ENCODE measurements at places on chromosomes 12 and 14. TPM values are rescaled to one million over a fixed set of nuclear protein-coding genes. Genes with fewer than 3 reads are reported as not detected.

Gene RASSF9
- polyA plus RNA-seq, result not detected

Gene HOXC4
- polyA plus RNA-seq, result 0.92 TPM

Gene CEBPE
- polyA plus RNA-seq, result not detected

Gene A2M
- polyA plus RNA-seq, result 1.3 TPM

Gene THTPA
- polyA plus RNA-seq, result 19.5 TPM

Gene DNAAF2
- 17.2 TPM for polyA plus RNA-seq

Gene NR1H4
- not detected for polyA plus RNA-seq

GRCh38 chr14:101451166-101451565 is 110.1 kb upstream of the DIO3 start:
- H3K4me3 ChIP-seq, result no peak overlapping the region
- no peak overlapping the region for H3K27ac ChIP-seq
- H3K4me1 ChIP-seq, result peaks cover under 1% of the 10 kb centered on the region
- H3K36me3 ChIP-seq, result no peaks in the 10 kb centered on the region

DNA sequence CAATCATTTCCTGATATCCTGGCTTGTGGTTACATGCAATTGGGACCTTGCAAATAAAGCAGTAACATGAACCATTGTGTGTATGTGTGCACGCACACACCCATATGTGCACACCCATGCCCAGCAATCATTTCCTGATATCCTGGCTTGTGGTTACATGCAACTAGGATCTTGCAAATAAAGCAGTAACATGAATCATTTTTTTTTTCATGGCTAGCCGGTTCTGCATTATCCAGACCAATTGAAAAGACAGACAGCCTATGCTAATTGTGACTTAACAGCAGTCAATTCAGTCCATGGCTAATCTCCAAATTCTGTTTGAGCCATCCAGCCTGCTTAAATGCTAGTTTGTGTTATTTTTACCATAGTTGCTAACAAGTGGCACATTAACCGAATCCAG is 134.3 kb downstream of the TTC7B start:
- DNase-seq, result no peak
- H3K27me3 ChIP-seq, result peaks cover under 1% of the 10 kb centered on the region
- H3K36me3 ChIP-seq, result no peaks in the 10 kb centered on the region
- no peak overlapping the region for H3K27ac ChIP-seq
- H3K4me3 ChIP-seq, result no peak overlapping the region

DNA sequence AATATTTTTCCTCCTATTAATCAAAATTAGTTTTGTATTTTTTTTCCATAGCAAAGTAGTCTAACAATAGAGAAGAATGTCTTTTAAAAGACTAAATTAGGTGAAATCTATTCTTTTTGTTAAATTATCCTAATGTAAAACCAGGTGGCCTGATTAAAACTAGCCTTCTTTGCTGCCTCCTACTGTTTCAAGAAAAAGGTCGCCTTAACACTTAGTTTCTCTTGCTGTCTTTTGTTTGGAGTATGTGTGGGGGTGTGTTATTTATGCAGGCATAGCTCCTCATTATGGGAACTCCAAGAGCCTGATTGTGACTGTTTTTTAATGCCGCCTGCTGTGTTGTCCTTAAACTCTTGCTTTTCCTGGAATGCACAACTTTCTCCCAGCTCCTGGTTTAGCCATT is 855.3 kb downstream of the DIO2 start:
- no peak overlapping the region for H3K4me3 ChIP-seq
- H3K27me3 ChIP-seq, result peaks cover 2% of the 10 kb centered on the region
- H3K4me1 ChIP-seq, result no peaks in the 10 kb centered on the region
- H3K36me3 ChIP-seq, result no peaks in the 10 kb centered on the region

DNA sequence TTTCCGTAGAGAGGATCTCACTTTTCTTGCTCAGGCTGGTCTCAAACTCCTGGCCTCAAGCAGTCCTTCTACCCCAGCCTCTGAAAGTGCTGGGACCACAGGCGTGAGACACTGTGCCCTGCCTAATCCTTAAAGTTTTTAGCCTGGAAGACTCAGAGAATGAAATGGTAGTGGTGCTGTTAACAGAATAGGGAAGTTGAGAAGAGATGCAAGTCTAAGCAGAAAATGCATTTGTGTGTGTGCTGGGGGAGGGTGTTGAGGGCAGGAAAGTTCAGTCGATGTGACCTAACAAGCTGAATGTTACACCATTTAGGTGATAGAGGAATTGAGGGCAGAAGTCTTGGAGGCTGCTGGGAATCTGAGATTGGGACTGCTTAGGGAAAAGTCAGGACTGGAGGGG is 6.9 kb upstream of the TUBA1A start:
- no peak for DNase-seq
- peaks cover under 1% of the 10 kb centered on the region for H3K4me1 ChIP-seq
- H3K4me3 ChIP-seq, result no peak overlapping the region
- peaks cover 5% of the 10 kb centered on the region for H3K27me3 ChIP-seq
- H3K27ac ChIP-seq, result no peak overlapping the region
- peaks cover 4% of the 10 kb centered on the region for H3K36me3 ChIP-seq

GRCh38 chr12:96570579-96570978 is 81.2 kb downstream of the CFAP54 start:
- peaks cover 9% of the 10 kb centered on the region for H3K27me3 ChIP-seq
- H3K4me1 ChIP-seq, result no peaks in the 10 kb centered on the region
- no peaks in the 10 kb centered on the region for H3K36me3 ChIP-seq
- no peak for DNase-seq
- H3K27ac ChIP-seq, result no peak overlapping the region

DNA sequence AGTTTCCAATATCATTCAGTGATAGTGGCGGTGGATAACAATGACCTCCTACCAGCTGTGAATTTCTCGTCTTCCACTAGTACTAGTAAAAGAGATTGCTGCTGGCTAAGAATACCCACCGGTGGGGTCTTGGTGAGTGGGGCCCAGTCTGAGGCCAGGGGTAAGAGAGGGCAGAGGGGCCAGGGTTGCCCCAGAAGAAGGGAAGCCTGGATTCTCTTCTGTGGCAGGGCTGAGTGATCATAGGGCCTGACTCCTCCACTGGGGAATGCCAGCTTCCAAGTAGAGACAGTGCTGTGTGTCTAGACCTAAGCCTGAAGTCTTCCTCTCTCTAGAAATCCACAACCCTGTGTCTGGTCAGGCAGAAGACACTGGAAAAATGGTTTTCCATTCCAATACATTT is 5.8 kb upstream of the TMEM63C start:
- H3K27me3 ChIP-seq, result peaks cover 10% of the 10 kb centered on the region
- H3K4me1 ChIP-seq, result peaks cover 1% of the 10 kb centered on the region
- DNase-seq, result no peak
- H3K36me3 ChIP-seq, result no peaks in the 10 kb centered on the region

DNA sequence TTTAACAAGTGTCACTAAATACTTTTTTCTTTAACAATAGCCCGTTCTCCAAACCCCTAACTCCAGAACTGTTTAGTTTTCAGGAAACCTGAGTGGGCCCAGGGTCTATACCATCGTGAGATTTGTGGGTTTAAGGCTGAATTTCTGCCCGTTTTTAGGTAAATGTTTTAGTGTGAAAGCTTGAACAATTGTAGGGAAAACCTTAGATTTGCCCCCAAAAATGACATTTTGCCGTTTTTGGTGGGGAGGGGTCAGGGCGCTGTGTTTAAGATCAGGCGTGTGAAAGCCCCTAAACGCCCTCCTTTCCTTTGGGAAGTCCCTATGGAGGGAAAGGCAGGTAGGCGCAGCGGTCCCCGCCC is 320 bp upstream of the PRPF39 start:
- no peak for DNase-seq
- H3K4me3 ChIP-seq, result peak overlapping the region; percentile 94
- no peak overlapping the region for H3K27ac ChIP-seq
- H3K27me3 ChIP-seq, result peaks cover 12% of the 10 kb centered on the region

DNA sequence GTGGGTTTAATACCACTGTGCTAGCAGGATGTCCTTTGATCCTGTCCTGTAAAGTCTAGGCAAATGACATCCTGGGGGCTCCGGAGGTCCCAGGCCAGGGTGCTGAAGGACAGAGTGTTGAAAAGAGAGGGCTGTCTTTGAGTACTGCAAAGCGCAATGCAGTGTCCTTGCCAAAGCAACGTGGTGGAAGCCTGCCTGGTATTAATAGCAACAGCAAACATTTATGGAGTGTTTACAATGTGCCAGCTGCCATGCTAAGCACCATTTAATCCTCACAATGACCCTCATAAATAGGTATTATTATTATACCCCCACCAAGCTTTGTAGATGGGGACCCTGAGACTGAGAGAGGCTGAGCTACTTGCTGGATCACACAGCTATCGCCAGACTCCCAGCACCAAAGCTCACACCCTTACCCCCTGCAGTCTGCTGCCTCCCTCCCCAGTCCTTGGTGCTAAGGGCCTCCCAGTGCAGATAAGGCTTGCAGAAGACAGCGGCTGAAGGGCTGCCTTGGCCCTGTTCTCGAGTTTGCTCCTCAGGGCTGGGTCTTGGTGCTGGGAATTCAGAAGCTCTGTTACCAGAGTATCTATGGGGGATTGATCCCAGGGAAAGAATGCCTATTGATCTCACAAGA is 427.7 kb downstream of the FUT8 start:
- H3K36me3 ChIP-seq, result no peaks in the 10 kb centered on the region
- H3K27me3 ChIP-seq, result peaks cover 3% of the 10 kb centered on the region
- H3K4me3 ChIP-seq, result no peak overlapping the region

DNA sequence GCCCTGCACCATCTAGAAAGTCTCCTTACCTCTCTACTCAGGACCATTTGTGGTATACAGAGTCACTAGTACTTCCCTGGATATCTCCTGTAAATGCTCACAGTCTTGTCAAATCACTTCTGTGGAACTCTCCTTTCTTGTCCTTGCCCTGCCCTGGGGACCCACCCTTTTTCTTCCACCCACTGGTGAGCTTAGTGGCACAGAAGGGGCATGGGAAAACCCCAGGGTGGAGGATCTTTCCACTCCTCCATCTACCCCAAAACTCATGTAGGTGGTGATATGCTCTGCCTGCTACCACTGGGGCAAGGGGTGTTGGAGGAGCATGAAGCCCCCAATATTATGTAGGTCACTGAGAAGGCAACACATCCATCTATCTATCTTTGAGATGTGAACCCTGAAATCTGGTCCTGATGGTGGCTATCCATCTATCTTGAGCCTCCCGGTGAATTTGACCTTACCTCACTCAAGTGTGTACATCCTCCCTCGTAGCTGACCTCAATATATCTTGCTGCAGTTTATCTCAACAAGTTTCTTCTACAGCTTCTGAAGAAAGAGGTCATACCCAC is 943 bp downstream of the TESPA1 start:
- DNase-seq, result no peak
- H3K36me3 ChIP-seq, result peaks cover 32% of the 10 kb centered on the region
- H3K27me3 ChIP-seq, result peaks cover 3% of the 10 kb centered on the region
- H3K4me1 ChIP-seq, result peaks cover 72% of the 10 kb centered on the region
- H3K4me3 ChIP-seq, result peak overlapping the region; percentile 96

DNA sequence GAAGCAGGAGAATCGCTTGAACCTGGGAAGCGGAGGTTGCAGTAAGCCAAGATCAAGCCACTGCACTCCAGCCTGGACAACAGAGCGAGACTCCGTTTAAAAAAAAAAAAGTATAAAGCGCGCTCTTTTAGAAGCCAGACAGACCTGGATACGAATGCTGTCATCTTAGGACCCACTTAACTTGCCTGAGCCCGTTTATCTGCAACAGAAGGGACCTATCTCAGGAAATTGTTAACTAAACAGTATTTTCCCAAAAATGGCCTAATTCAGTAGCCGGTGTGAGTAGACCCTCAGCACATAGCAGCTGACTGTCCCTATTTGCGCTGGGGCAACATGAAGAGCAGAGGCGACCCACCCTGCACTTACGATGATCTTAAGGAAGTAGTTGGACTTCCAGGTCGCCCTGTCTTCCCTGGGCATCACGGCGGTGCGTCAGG is 529 bp downstream of the RPLP0 start:
- peak overlapping the region; percentile 94 for H3K4me3 ChIP-seq

GRCh38 chr12:22350886-22351285 is 16.4 kb upstream of the ST8SIA1 start:
- no peak overlapping the region for H3K4me3 ChIP-seq
- no peaks in the 10 kb centered on the region for H3K4me1 ChIP-seq
- DNase-seq, result no peak
- no peak overlapping the region for H3K27ac ChIP-seq
- H3K27me3 ChIP-seq, result peaks cover 4% of the 10 kb centered on the region

DNA sequence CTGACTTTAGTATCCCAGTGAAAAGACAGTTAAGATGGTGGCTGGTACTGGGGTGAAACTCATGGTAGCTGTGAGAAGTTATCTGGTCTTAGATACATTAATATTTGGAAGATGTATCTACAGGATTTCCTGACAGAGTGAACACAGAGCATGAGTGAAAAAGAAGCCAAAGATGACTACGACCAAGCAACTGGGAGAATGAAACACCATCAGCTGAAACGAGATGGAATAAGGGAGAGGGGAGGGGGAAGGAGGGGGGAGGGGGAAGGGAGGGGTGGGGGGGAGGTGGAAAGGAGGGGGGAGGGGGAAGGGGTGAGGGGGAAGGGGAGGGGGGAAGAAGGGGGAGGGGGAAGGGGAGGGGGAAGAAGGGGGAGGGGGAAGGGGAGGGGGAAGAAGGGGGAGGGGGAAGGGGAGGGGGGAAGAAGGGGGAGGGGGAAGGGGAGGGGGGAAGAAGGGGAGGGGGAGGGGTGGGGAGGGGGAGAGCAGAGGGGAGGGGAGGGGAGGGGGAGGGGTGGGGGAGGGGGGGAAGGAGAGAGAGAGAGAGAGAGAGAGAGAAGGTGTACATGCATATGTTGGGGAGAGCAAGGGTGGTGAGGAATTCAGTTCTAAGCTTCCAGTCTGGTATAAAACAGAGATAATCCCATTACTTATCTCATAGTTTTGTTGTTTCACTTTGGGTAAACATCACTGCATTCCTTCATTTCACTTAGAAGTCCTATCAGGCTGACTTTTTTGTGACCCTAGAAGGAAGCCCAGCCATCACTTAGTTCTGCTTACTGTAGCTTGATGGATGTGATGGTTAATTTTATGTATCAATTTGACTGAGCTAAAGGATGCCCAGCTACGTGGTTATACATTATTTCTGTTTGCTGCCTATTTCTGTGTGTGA is 73.9 kb downstream of the SPPL3 start:
- H3K27ac ChIP-seq, result peak overlapping the region; percentile 37
- no peak overlapping the region for H3K4me3 ChIP-seq
- no peaks in the 10 kb centered on the region for H3K27me3 ChIP-seq
- H3K36me3 ChIP-seq, result no peaks in the 10 kb centered on the region
- peaks cover 80% of the 10 kb centered on the region for H3K4me1 ChIP-seq
- DNase-seq, result no peak

GRCh38 chr12:56590237-56590830 is 39.8 kb downstream of the BAZ2A start:
- H3K27me3 ChIP-seq, result no peaks in the 10 kb centered on the region
- H3K4me3 ChIP-seq, result no peak overlapping the region
- no peaks in the 10 kb centered on the region for H3K36me3 ChIP-seq

- H3K27me3 ChIP-seq, result peaks cover 3% of the 10 kb centered on the region
- no peak for DNase-seq
- no peak overlapping the region for H3K27ac ChIP-seq
- no peaks in the 10 kb centered on the region for H3K36me3 ChIP-seq
These were observed 19.8 kb upstream of the MAP1LC3B2 start for GRCh38 chr12:116539361-116539771.

GRCh38 chr14:24851837-24852236 is 198.1 kb downstream of the STXBP6 start:
- H3K27me3 ChIP-seq, result no peaks in the 10 kb centered on the region
- DNase-seq, result no peak
- no peaks in the 10 kb centered on the region for H3K36me3 ChIP-seq
- no peaks in the 10 kb centered on the region for H3K4me1 ChIP-seq
- no peak overlapping the region for H3K27ac ChIP-seq

Measured in immature natural killer cell (primary cell).